Ovary (tissue), 10 donors: ENCODE measurements at places on chromosomes 13 and 19. TPM values are rescaled to one million over a fixed set of nuclear protein-coding genes. Genes with fewer than 3 reads are reported as not detected.

The TPTE2 gene
- total RNA-seq, result not detected

The LRRC4B gene
- 3.4 TPM for total RNA-seq

The SRRM5 gene
- total RNA-seq, result 0.11 TPM

The FAM83E gene
- 1.1 TPM for total RNA-seq

The KLHL1 gene
- total RNA-seq, result not detected

The SYDE1 gene
- 44.3 TPM for total RNA-seq

The LAIR1 gene
- 17.0 TPM for total RNA-seq

The AMER2 gene
- 0.05 TPM for total RNA-seq

GRCh38 chr13:105847527-105848291, 687.8 kb downstream of the EFNB2 start:
- no peak overlapping the region for H3K4me3 ChIP-seq
- DNase-seq, result no peak
- no peaks in the 10 kb centered on the region for H3K4me1 ChIP-seq
- no peak overlapping the region for H3K27ac ChIP-seq

- H3K36me3 ChIP-seq, result no peaks in the 10 kb centered on the region
- no peak overlapping the region for H3K27ac ChIP-seq
- H3K4me1 ChIP-seq, result peaks cover 12% of the 10 kb centered on the region
- no peak overlapping the region for H3K4me3 ChIP-seq
- no peak for DNase-seq
These were observed 16.6 kb downstream of the MAN2B1 start for GRCh38 chr19:12649941-12650340.

DNA sequence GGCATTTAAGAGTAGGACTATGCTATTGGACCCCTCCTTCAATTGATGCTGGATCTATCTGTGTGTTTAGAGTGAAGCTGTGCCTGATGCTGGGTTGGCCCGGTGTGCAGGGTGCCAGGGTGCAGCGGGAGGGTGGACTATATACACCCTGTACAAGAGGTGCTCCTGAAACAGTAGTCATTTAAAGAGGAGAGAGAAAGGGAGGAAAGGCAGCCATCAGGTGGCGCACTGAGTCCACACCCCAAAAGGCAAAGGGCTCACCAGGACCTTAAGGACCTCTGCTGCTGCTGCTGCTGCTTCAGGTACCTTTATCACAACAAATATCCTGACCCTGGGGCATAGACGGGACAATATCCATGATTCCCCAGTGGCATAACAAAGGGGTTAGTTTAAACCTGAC, 39.4 kb downstream of the ZNF136 start:
- H3K4me3 ChIP-seq, result no peak overlapping the region
- H3K27me3 ChIP-seq, result no peaks in the 10 kb centered on the region
- no peaks in the 10 kb centered on the region for H3K4me1 ChIP-seq
- no peaks in the 10 kb centered on the region for H3K36me3 ChIP-seq
- H3K27ac ChIP-seq, result no peak overlapping the region

DNA sequence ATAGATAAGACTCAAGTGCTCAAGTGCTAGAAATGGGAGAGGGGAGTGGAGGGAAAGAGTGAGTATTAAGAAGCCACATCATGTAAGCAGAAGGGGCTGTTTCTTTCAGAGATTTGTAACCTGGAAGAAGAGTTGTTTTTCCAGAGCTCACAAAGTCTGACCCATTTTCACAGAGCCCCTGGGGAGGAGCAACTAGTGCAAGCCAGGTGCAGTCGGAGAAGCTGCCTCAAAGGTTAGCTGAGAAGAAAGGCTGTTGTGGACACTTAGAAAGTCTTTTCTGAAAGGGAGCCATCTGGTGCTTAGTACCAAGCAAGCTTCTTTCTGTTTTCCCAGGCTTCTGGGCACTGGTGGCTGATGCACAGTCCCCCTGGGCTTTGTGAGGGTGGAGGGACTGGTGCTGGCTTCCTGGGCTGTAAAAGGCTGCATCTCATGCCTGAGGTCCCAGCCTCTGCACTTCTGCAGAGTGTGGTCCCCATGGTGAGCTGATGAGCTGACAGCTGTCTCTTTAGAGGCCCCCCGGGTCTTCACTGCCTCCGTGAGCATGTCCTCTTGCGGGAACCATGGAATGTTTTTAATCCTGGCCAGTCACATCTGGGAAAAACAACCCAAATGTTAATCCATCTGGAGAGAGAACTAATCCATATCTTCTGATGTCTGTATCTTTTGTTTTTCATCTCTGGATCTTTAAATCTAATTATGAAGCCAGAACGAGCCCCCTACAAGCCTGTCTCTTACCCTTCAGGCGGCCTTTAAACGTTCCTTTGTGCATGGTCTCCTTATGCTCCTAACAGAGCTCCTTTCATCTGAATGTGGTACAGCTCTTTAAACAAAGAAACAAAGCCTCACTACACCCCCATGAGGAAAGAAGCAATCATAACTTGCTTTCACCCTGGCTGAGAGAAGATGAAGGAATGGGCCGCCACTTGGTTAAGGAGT, 40.2 kb downstream of the OLFM4 start:
- no peaks in the 10 kb centered on the region for H3K27me3 ChIP-seq
- no peak overlapping the region for H3K4me3 ChIP-seq
- H3K27ac ChIP-seq, result no peak overlapping the region
- no peak for DNase-seq
- H3K4me1 ChIP-seq, result peaks cover 2% of the 10 kb centered on the region

DNA sequence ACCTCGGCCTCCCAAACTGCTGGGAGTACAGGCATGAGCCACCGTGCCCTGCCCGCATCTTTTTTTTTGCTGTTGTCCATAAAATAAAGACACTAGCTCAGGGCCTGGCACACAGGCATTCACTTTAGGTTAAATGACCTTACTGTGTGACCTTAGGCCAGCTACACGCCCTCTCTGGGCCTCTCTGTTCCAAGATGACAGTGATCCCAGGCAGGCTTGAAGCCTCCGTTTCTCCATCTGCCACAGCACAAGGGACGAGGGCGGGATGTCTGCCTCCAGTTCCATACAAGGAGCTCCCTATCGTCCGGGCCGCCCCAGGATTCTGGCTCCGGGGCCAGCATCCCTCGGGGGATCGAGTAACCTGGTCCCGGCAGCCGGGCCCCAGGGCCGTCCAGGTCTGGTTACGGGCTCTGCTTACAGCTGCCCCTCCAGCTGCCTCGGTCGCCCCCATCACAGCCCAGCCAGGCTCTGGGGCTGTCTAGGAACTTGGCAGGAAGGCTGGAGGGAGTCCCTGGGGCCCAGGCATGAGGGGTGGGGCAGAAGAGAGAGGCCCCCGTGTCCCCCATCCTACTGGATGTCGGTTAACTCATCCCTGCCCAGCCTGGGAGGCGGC, 11.9 kb upstream of the SEMA6B start:
- peaks cover 5% of the 10 kb centered on the region for H3K4me1 ChIP-seq
- no peak for DNase-seq
- no peaks in the 10 kb centered on the region for H3K27me3 ChIP-seq
- no peaks in the 10 kb centered on the region for H3K36me3 ChIP-seq
- H3K4me3 ChIP-seq, result no peak overlapping the region
- H3K27ac ChIP-seq, result no peak overlapping the region

- no peaks in the 10 kb centered on the region for H3K36me3 ChIP-seq
- H3K27ac ChIP-seq, result no peak overlapping the region
- H3K27me3 ChIP-seq, result no peaks in the 10 kb centered on the region
- no peak overlapping the region for H3K4me3 ChIP-seq
- no peak for DNase-seq
These were observed 380.8 kb downstream of the NDFIP2 start for GRCh38 chr13:79861731-79862130.

GRCh38 chr19:941292-942132, 15.7 kb downstream of the ARID3A start:
- no peaks in the 10 kb centered on the region for H3K27me3 ChIP-seq
- H3K4me3 ChIP-seq, result no peak overlapping the region
- H3K36me3 ChIP-seq, result no peaks in the 10 kb centered on the region
- H3K27ac ChIP-seq, result no peak overlapping the region
- peaks cover 12% of the 10 kb centered on the region for H3K4me1 ChIP-seq

DNA sequence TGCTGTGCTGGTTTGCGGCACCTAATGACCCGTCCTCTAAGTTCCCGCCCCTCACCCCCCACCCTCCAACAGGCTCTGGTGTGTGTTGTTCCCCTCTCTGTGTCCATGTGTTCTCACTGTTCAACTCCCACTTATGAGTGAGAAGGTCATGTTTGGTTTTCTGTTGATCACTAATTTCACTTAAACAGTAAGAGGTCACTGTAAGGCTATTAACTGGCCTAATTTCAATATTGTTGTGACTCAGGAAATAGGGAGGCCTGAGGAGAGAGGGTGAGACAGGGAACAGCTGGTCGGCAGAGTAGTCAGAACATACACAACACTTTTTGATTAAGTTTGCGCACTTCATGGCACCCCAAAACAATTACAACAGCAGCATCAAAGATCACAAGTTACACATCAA, 15.6 kb downstream of the TUBGCP3 start:
- no peak overlapping the region for H3K27ac ChIP-seq
- H3K4me3 ChIP-seq, result no peak overlapping the region
- no peak for DNase-seq
- peaks cover 18% of the 10 kb centered on the region for H3K4me1 ChIP-seq

DNA sequence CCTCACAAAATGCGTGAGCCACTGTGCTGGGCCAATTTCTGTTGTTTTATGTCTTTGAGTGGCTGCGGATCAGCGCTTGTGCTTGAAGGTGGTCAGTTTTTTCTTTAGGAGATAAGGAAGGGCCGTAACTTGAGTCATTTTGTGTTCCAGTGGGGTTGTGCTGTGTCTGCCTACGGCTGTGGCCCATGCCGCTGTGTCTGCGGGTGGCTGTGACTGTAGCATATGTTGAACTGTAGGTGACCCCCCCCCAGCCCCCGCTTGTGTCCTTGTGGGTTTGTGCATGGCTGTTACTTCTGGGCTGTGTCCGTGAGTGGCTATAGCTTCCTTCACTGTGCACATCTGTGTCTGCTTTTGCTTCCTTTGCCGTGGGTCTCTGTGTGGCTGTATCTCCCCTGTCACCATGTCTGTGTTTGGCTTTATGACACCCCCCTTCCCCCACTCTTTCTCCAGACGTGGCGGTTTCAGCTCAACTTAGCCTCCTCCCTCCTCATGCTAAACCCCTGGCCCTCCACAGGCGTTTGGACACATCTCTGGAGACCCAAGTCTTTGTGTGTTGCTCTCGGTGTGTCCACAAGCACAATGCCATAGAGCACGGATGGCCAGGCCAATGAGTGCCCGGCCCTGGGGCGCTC, 675 bp downstream of the PPP1R14A start:
- H3K4me1 ChIP-seq, result peaks cover 24% of the 10 kb centered on the region
- H3K27ac ChIP-seq, result peak overlapping the region; percentile 63
- no peaks in the 10 kb centered on the region for H3K36me3 ChIP-seq
